ENCODE measurements at places on chromosomes 6 and 20.

- no peak for DNase-seq
Observed at GRCh38 chr20:53920647-53921245, 149.6 kb downstream of the BCAS1 start.

DNA sequence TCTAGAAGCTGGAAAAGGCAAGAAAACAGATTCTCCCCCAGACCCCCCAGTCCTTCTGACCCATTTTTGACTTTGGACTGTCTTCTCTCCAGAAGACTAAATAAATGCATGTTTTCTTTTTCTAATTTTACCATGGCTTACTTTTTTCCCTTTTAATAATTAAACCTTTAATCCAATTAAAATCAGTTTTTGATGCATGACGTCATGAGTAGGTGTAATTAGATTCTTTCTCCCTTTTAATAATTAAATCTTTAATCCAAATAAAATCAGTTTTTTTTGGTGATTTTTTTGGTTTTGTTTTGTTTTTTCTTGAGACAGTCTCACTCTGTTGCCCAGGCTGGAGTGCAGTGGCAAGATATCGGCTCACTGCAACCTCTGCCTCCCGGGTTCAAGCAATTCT, 13.2 kb upstream of the NCOA5 start:
- DNase-seq: no peak

- no peak for DNase-seq
Observed at GRCh38 chr6:24391756-24392405, 10.9 kb upstream of the MRS2 start.

GRCh38 chr6:150352321-150353296, 16.2 kb upstream of the IYD start:
- no peak for DNase-seq

GRCh38 chr6:67608099-67608749, 1026.9 kb upstream of the ADGRB3 start:
- DNase-seq: no peak

- no peak for DNase-seq
Observed at GRCh38 chr6:21438237-21438985, 155.1 kb upstream of the SOX4 start.

Measured in CD8-positive, alpha-beta memory T cell (primary cell).